Sigmoid colon (tissue), 7 donors: ENCODE measurements at places on chromosomes 5 and 9. TPM values are rescaled to one million over a fixed set of nuclear protein-coding genes. Genes with fewer than 3 reads are reported as not detected.

The NFIB gene
- 45.3 TPM for total RNA-seq

DNA sequence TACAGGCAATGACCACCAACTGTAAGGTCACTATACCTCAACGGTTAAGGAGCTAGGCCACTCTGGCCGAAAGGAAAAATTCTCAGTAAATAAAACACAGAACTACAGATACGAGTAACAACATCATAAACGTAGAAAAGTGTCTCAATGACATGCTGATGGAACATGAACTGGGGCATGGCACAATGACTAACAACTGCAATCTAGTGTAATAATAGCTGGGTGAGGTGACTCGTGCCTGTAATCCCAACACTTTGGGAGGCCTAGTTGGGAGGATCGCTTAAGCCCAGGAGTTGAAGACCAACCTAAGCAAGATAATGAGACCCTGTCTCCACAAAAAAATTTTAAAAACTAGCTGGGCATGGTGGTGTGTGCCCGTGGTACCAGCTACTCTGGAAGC is 9.8 kb upstream of the RAPGEF6 start:
- H3K27me3 ChIP-seq = no peaks in the 10 kb centered on the region
- no peaks in the 10 kb centered on the region for H3K4me1 ChIP-seq
- peaks cover 62% of the 10 kb centered on the region for H3K36me3 ChIP-seq
- H3K27ac ChIP-seq = no peak overlapping the region

- H3K36me3 ChIP-seq = no peaks in the 10 kb centered on the region
- no peak overlapping the region for H3K27ac ChIP-seq
- no peaks in the 10 kb centered on the region for H3K4me1 ChIP-seq
- H3K27me3 ChIP-seq = no peaks in the 10 kb centered on the region
- H3K4me3 ChIP-seq = no peak overlapping the region
- no peak for DNase-seq
Observed at GRCh38 chr9:92440751-92441046, 16.4 kb upstream of the OMD start.

DNA sequence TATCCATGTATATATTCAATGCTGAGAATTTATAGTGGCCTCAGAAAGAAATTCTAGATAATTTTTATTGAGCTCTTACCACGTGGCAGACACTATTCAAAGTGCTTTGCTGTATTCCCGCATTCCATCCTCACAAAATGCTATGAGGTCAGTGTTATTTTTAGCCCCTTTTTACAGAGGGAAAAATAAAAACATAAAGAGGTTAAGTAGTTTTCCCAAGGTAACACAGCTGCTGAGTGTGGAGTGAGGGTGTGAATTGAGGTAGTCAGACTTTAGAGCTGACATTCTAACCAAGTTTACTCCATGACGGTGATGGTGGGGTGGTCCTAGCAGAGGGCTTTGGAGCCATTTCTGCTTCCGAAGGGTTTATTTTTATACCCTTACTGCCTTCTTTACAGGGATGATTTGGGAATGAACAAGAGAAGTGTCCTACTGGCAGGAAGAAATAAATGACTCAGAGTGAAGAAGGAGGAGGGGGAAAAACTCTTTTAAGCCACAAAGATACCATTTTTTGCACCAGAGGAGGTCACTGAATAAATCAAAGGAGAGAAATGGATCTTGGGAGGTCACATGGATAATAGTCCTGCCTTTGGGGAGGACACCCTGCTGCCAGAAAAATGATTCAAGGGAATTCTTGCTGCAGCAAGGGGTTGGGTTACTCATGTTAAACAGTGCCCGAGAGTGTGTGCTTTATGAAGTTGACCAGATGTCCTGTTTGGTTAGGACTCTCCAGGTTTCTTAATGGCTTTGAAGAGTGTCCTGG is 76.1 kb downstream of the HMHB1 start:
- H3K4me3 ChIP-seq = no peak overlapping the region
- H3K36me3 ChIP-seq = no peaks in the 10 kb centered on the region
- no peaks in the 10 kb centered on the region for H3K27me3 ChIP-seq
- no peak for DNase-seq
- no peak overlapping the region for H3K27ac ChIP-seq
